Right renal cortex interstitium (tissue), 3 donors: ENCODE measurements at places on chromosomes 7 and 10.

GRCh38 chr7:47389923-47390630, 191.8 kb downstream of the TNS3 start:
- DNase-seq, result no peak

DNA sequence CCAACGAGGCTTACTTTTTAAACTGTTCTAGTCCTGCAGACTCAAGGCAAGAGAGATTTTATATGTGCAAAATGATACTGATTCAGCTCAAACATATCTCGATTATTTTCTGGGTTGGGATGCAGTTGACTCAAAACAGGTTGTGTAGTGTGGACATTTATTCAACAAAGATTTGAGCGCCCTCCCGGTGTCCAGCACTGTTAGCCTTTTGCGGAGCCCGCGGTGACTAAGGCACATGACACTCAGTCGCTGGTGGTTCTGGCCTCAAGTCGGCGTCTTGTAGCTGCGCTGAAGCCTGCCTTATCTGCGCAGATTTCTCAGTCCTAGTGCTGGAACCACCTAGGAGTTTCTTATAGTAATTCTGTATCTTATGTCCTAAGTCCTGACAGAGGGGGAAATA, 938 bp upstream of the CADPS2 start:
- no peak for DNase-seq

DNA sequence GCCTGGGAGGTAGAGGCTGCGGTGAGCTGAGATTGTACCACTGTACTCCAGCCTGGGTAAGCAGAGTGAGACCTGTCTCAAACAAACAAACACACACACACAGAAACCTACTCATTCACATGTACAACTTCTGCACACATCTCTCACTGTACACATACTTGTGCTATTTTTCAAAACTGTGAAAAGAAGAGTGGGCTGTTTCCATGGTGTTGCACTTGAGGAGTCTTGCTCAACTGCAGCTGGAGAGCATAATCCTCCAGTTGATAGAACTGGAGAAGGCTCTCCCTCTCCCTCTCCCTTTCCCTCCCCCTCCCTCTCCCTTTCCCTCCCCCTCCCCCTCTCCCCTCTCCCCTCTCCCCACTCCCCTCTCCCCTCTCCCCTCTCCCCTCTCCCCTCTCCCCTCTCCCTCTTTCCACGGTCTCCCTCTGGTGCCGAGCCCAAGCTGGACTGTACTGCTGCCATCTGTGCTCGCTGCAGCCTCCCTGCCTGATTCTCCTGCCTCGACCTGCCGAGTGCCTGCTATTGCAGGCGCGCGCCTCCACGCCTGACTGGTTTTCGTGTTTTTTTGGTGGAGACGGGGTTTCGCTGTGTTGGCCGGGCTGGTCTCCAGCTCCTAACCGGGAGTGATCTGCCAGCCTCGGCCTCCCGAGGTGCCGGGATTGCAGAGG, 43.7 kb upstream of the DLD start:
- DNase-seq, result no peak

- DNase-seq, result no peak
Measured at GRCh38 chr10:35384265-35384868, 48.1 kb downstream of the CCNY start.

DNA sequence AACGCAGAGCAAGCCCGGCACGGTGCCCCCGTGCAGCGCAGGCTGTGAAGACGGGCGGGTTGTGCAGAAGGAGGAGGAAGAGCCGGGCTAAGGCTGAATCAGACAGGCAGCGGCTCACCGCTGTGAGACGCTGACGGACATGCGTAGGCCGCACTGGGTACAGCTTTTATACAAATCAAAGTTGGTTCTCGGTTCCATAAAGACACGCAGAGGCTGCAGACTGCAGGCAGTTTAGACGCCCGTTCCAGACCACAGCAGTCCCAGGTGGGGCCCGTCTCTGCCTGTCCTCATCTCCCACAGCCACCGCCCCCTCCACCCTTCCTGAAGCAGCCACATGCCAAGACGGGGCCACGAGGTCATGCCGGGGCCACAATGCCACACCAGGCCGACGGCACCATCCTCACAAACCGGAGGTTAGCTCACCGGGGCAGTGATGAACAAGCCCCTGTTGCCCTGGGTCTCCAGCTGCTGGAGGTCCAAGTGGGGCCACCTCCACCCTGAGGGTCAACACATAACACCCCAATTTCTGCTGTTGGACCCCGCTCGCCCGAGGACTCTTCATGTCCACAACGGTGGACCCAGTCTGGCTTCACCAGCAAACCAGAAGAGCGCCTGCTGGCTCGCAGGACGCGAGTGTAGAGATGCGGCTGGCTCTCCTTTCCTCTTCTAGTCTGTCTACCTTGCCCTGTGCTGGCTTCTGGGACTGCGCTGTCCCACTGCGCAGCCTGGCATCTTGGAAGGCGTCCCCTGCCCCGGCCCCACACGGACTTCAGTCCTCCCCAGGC, 227.2 kb downstream of the ELFN1 start:
- DNase-seq, result no peak

GRCh38 chr7:94580601-94581000, 71.0 kb downstream of the CASD1 start:
- no peak for DNase-seq

DNA sequence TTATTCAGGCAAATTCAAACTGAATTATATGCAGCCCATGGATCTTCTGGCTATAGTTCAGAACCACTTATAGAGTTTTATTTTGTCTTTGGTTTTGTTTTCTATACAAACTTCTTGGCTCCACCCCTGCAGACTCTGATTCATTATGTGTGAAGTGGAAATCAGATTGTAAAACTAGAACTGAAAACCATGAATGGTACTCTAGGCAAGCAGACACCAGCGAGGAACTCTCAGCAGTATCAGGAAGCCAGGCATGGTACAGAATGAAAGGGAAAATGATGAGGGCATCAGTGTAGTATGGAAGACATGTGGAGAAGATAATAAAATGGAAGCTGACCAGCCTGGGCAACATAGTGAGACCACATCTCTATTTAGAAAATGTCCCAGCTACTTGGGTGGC, 1026.9 kb upstream of the C7orf33 start:
- no peak for DNase-seq

- DNase-seq, result no peak
Measured at GRCh38 chr7:404812-405488, 114.7 kb downstream of the PDGFA start.

- peak; percentile 38 for DNase-seq
Measured at GRCh38 chr10:32417911-32418547, 27.9 kb upstream of the CCDC7 start.

DNA sequence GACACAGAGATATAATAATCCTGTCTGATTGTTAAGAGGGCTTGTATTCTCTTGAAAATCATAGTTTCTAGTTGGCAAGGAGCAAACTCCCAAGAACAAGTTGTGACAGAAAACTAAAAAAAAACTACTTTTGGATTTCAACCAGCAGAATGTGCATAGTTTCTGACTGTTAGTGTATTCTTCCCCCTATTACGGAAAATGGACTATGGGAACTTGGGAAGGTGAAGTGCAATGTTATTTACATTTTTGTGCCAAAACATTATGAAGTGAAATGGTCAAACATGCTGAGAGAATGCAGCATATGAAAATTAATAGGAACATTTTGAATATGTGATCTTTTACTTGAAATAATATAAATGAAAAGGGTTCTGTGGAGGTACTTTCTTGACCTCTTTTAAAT, 660.8 kb downstream of the SUGCT start:
- no peak for DNase-seq

GRCh38 chr7:20745702-20746101, 41.0 kb downstream of the SP8 start:
- DNase-seq, result no peak
